Naive thymus-derived CD4-positive, alpha-beta T cell (primary cell): ENCODE measurements at places on chromosomes 1 and 21. TPM values are rescaled to one million over a fixed set of nuclear protein-coding genes. Genes with fewer than 3 reads are reported as not detected.

Gene DNASE2B
- polyA plus RNA-seq: not detected

GRCh38 chr1:223019256-223019655, 123.8 kb downstream of the TLR5 start:
- DNase-seq: no peak

DNA sequence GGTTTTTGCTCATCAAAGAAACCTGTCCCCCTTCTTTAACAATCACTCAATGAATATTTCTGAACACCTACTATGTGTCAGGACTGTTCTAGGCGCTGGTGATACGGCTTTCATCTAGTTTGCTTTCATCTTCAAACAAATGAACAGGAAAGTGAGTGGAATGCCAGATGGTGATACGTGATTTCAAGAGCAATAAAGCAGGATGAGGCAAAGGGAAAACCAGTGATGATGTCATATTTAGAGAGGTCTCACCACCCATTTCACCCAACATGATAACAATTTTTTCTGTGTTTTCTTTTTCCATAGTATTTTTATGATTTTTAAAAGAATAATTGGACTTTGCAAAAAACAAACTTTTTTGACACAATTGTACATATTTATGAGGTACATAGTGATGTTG, 11.3 kb upstream of the SLC6A17 start:
- no peak for DNase-seq

GRCh38 chr1:35282172-35282571, 13.7 kb downstream of the ZMYM4 start:
- no peak for DNase-seq

DNA sequence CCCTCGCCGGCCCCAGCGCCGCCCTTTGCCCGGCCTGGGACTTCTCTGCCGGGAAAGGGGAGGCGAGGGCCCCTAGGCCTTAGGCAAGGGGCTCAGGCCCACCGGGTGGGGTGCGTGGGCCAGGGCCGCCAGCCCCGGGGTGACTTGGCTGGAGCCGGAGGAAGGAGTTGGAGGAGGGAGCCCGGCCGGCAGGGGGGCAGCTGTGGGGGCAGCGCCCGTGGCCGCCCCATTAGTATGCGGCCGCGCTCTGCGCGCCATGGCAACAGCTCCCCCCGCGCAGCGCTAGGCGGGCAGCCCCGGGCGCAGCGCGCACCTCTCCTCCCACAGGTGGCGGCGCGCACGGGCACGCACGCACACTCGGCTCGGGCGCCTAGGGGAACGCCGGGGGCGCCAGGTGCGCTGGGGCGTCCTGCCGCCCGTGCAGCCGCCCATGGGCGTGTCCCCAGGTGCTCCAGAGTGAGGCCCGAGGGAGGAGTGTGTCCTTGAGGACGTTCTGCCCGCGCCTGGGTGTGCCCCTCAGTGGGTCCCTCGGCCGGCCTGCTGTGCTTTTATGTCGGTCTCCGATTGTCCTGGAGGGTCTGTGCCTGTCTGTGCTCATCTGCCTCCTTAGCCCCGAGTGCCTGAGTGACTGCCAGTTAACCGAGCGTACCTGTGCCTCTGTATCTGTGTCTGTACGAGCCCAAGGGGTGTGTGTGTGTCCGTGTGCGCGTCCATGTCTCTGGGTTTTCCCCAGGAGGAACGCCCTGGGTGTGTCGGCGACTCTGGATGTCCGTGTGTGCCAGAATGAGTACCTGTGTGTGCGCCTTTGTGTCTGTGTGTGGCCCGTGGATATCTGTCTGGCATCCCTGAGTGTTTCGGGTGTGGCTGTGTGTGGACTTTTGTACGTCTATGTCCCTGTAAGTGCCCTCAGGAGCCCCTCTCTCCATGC, 38.2 kb upstream of the WASF2 start:
- DNase-seq: peak; percentile 76

GRCh38 chr1:222124602-222125001, 382.7 kb upstream of the DUSP10 start:
- DNase-seq: no peak
